ENCODE measurements at places on chromosomes 3 and 15. TPM values are rescaled to one million over a fixed set of nuclear protein-coding genes. Genes with fewer than 3 reads are reported as not detected.

- DNase-seq, result peak; percentile 52
These were observed 164.0 kb downstream of the IL20RB start for GRCh38 chr3:137121704-137122314.

DNA sequence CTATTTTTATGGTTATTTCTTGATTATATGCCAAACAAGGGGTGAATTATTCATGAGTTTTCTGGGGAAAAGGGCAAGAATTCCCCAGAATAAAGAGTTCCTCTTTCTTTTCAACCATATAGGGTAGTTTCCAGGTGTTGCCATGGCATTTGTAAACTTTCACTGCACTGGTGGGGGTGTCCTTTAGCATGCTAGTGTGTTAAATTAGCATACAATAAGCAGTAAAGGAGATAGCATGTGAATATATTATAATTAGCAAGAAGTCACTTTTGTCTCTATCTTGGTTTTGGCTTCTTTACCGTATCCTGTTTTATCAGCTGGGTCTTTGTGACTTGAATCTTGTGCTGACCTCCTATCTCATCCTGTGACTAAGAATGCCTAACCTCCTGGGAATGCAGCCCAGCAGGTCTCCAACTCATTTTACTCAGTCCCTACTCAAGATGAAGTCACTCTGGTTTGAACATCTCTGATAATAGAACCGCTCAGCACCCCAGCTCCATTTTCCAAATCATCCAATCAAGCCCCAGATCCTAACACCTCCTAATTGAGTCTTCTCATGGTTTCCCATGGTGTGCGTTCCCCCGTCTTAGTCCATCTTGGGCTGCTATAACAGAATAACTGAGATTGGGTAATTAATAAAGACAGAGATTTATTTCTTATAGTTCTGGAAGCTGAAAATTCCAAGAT lies 3.4 kb upstream of the SELENOT start:
- DNase-seq, result peak; percentile 96

- no peak for DNase-seq
These were observed 241.2 kb downstream of the PYDC2 start for GRCh38 chr3:191702121-191702520.

DNA sequence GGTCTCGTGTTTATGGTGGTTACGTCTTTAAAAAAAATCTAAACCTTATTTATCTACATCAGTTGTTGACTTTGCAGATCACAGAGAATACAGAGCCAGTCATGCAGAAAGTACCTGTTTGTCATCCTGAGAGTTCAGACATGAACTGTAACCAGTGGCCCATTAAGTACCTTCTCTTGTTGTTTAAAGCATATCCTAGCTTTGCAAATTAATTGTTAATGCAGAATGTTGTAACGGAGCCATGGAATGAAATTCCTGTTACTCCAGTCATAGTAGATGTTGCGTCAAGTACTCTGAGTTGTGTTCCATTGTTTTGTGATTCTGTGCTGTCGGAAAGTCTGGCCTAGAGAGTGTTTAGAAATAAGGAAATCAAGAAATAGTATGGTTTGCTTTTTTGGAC lies 205.2 kb downstream of the RBMS3 start:
- DNase-seq, result peak; percentile 88

DNA sequence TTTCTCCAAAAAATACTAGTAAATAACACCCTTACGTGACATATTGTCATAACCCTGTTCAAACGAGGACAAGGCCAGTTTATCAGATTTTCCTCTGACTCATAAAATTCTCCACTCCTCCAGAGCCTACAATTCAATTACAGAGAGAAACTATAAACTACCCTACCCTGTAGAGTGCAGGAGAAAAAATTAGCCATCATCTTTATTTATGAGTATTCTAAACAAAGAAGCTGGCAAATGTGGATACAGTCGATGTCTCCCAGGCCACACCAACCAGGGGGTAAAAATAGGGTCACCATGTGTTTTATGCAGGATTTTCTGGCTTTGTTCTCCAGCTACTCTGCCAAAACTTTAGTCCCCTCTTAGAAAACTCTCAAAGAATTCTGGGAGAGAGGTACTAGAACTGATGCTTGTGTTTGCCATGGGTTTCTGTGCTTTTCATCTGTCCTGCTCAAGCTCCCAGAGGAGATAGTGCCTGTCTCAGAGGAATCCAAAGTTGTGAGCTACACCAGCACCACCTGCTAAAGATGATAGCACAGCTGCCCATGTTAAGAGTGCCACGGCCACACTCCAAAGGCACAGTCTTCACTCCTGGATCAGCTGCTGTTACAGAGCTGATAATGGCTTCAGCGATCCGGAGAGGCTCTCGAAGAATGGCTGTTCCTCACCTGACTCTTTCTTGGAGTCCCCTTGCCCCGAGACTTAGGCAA lies 150.2 kb downstream of the IMPG2 start:
- no peak for DNase-seq

DNA sequence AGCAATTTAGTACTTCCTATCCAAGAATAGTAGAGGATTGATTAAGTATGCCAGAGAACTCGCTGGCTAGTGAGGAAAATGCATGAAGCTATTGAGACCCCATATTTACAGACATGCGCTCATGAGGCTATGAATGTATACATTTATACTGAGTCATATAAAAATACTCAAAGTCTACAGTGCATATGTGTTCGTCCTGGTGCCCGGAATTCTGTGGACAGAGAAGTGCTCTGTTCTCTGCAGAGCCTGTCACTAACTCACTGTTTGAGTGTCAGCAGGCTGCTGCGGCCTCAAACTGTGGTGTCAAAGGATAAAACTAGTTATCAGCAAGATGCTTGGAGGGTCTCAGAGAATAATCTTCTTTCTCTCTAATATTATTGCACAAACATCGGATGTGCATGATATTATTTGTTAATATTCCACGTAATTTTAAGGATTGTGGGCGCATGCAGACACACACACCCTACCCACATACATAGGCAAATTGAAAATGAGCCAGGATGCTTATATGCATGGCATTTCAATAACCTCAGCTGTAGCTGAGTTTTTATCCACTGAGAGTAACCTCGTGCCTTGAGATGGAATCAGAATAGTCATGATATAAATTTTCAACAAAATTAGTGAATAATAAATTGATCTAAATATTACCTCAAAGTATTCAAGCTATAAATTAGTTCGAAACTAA lies 50.0 kb upstream of the TSC22D2 start:
- no peak for DNase-seq

DNA sequence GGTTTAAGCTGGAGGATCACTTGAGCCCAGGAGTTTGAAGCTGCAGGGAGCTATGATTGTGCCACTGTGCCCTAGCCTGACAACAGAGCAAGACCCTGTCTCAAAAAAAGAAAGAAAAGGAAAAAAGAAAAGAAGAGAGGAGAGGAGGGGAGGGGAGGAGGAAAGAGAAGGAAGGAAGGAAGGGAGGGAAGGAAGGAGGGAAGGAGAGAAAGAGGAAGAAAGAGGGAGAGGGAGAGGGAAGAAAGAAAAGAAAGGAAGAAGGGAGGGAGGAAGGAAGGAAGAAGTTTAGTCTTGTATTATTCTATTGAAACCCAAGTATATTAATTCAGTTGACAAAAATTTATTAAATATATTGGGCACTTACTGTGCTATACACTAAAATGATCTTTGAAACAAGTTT lies 11.5 kb downstream of the GOLM2 start:
- DNase-seq, result no peak

- no peak for DNase-seq
These were observed 10.8 kb downstream of the SHISA5 start for GRCh38 chr3:48493203-48493501.

- peak; percentile 64 for DNase-seq
These were observed 4.6 kb upstream of the P2RY14 start for GRCh38 chr3:151282921-151283320.

- no peak for DNase-seq
These were observed 202.6 kb downstream of the VGLL3 start for GRCh38 chr3:86788371-86788770.

DNA sequence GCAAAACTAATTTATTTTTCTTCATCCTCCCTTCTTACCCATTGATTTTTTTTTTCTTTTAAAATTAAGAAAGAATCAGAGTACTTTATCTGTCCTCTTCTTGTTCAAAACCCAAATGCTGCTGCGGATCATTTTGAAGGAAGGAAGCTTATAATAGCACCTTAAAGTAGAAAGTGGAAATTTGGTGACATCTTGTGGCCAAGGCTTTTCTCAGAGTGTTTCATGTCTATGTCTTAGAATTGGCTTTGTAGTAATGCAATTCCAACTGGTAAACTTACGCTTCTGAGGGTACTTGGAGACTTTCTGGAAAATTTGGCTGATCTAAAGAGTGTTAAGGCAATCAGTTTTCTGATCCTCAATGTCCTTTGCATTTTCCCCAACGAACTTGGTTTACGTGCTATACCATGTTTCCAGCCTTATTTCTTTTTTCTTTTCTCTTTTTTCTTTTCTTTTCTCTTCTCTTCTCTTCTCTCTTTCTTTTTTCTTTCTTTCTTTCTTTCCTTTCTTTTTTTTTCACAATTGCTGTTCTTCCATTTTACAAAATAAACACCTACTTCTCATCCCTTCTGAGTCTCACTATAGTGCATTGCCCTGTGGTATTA lies 30.7 kb downstream of the C3orf38 start:
- DNase-seq, result peak; percentile 69

DNA sequence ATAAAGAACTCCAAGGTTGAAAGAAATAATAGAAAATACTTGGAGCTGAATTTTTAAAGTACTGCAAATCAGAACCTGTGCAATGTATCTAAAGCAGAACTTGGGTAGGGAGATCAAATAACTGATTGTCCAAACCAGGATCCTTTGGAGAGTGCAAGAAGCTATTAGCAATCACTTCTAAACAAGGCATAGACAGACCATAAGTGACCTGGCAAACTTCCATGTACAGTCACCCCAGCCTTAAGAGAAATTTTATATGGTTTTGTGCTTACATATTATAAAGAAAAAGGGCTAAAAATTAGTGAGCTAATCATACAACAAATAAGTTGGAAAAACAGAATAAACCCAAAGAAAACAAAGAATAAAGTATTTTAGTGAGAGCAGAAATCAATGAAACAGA lies 35.2 kb downstream of the ETV5 start:
- DNase-seq, result no peak

GRCh38 chr3:171068658-171069057 lies 42.1 kb upstream of the SLC2A2 start:
- DNase-seq, result no peak

DNA sequence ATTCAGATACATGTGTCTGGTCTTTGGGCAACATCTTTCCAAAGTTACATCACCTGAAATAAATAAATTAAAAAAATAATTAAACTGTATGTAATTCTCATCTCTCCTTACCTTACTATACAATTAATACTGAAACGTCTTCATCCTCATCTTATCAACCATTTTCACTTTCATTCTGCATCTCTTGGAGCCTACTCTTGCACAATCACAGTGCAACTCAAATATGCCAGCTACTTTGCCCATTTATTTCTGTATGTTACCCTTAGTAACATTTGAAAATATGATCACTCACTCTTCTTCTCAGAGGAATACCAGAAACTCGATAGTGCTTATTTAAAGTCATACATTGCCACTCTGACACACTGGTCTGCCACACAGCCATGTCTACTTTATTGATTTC lies 1357.1 kb upstream of the CADM2 start:
- DNase-seq, result no peak

DNA sequence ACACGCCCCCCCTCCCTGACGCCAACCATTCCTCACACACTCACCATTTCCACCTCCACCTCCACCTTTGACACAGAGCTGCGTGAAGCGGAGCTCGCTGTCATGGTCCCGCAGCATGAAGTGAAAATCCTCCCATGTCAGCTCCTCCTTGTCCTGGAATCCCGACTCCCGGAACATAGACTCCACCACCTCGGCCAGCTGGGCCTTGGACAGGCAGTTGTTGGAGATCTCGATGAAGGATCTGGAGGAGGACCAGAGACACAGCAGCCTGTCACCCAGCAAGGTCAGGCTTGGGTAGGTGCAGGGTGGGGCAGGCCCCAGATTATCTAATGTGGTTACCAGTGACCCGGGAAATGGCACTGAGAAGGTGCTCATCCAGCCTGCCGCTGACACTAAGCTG lies 12.2 kb downstream of the DUOX2 start:
- no peak for DNase-seq

DNA sequence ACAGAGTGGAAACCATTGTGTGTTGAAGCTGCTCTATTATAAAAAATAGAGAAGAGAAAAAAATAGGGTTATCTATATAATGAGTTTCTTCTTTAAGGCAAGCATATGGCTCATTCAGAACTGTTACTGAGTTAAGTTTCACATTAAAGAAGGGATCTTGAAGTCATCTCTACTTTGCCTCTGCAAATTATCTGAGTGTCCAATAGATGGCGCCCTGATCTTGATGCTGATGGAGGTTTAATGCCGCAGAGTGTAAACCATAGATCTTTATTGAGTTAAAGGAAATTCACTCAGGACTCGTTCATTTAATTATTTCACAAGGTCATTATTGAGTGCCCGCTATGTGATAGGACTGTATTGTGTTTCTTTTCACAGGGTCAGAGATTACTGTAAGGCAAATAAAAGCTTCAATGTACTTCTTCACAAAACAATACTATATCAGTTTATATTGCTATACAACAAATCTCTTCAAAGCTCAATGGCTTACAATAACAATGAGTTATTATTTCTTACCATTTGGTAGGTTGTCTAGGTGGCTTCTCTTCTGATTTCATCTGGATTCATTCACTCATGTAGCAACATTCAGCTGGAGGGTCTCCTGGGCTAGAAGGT lies 171.4 kb downstream of the NSUN3 start:
- peak; percentile 70 for DNase-seq

GRCh38 chr3:24937780-24938179 lies 443.1 kb upstream of the THRB start:
- DNase-seq, result no peak

DNA sequence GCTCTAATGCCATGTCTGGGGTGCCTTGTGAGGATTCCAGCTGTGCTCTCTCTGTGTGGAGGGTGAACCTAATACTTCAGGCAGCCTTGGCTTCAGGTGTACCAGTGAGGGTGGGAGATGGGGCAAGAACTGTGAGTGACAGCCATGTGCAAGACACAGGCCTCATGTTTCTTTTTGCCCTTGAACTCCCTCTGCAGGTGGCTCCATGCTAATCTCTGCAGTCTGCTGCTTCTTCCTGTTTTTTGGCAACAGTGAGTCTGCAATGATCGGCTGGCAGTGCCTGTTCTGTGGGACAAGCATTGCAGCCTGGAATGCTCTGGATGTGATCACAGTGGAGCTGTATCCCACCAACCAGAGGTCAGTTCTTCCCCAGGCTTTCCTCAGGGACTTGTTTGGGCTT lies 189.3 kb downstream of the SV2B start:
- DNase-seq, result no peak

Gene KCTD6
- 13.1 TPM for total RNA-seq

Gene ERC2
- 0.77 TPM for total RNA-seq

Gene ARHGEF26
- 4.7 TPM for total RNA-seq

Gene SNAPC5
- total RNA-seq, result 38.2 TPM

Gene RASGRP1
- not detected for total RNA-seq

Gene PP2D1
- total RNA-seq, result not detected

Gene CMTM6
- 67.4 TPM for total RNA-seq
